ENCODE measurements at places on chromosomes 3 and 15.

GRCh38 chr15:91824256-91824655, 29.3 kb upstream of the SLCO3A1 start:
- no peak for DNase-seq

- DNase-seq = no peak
Measured at GRCh38 chr3:28349469-28350000, 911 bp upstream of the AZI2 start.

DNA sequence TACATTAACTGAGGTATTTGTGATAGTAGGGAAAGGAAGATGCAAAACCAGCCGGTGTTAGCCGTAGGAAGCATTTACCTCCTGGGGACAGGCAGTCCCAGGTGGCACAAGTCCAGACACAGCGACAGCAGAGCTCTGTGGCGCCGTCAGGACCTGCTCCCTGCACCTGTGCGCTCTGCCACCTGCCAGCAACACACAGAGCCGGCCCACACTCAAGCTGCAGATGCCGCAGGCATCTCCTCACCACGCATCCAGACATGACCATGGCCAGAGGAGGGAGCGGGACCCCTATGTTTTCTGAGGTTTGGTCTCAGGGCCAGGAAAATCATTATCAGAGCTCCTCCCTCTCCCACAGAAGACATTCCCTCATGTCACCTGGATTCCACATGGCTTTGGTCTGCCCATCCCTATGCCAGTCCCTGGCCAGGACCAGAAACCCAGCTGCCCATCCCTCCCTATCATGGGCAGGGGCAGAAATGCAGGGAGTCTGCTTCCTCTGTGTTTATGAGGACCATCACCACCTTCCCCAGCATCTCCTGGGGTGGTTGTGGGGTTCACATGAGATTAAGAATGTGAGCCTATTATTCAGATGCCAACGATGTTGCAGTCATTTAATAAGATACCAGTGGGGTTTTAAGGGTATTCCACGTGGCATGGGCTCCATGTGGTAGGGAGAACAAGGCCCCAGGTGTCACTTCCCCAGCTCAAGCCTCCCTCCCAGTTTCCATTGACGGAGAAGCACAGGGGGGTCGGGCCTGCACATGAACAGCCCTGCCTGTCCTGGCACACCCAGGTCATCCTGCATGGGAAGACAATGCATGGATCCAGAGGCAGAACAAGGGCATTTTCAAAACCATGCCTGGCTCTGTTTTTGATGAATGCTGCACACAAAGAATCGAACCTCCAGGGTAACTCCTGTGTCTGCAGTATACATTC, 251.1 kb downstream of the OCA2 start:
- DNase-seq = no peak

GRCh38 chr3:13254028-13254951, 165.8 kb downstream of the NUP210 start:
- DNase-seq = no peak

GRCh38 chr3:134373271-134374104, 759 bp downstream of the AMOTL2 start:
- DNase-seq = peak; percentile 78

DNA sequence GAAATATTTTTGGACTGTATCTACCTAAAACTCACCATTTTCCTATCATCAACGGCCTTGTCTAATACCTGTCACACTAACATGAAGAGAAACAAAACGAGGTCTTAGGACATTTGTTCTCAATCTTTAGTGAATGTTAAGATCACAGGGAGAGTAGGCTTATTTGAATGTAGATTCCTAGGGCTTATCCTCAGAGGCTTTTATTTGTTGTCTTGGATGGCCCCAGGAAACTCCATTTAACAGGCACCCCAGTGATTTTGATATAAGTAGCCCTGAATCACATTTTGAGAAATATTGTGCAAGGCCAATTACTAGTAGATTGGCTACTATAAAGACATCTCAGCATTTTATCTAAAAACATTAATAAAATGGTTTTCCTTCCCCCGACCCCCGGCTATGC, 367.4 kb downstream of the GAP43 start:
- no peak for DNase-seq
